ENCODE measurements at places on chromosomes 7 and 10.

DNA sequence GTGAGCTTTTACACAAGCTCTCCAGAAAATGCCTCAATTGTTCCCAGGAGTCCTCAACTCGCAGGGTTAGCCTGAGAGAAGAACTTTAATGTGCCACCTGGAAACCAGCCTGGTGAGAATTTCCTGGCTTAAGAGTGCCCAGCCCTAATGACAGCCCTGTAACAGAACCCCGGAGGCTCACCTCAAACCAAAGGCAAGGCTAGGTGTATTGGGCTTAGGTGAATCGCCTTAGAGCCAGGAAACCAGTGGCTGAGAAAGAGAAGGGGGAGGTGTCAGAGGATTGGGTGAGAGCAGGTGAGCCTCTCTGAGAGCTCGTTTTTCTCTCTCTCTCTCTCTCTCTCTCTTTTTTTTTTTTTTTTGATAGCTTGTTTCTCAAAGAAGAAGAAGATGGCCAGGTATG lies 7.3 kb downstream of the OCM2 start:
- DNase-seq = no peak

DNA sequence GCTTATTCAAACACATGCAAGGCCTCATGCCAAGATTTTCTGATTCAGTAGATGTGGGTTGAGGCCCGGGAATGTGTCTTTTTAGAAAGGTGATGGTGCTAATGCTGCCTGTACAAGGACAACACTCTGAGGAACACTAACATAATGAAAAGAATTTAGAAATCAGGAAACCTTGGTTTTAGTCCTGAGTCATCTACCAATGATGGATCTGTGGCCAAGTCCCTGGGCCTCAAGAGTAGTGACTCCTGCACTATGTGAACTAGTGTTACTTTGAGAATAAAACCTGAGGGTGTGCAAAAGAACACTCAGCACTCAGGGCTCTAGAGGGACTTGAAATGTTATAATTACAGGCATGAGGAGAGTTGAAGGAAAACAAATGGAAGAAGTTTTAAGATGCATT lies 741.7 kb upstream of the GALNT17 start:
- no peak for DNase-seq

DNA sequence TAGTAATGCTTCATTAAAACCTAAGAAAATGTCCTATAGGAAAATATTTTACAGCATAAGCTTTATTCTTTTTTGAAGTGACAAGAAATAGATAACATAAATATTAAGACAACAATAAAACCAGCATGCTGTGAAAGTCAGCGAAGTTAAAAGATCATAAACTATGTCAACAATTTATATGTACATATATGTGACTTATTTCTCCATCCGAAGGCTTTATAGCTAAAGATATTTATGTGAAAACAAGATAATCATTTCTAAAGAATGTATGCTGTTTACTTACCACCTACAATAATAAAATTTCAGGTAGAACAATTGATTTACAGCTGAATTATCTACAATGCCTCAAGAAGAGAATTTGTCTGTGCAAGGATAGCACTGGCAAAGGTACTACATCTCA lies 283.4 kb downstream of the CRPPA start:
- DNase-seq = no peak

- DNase-seq = no peak
Measured at GRCh38 chr7:138282997-138283396, 177.1 kb upstream of the TRIM24 start.

GRCh38 chr7:43645699-43646226 lies 62.9 kb downstream of the STK17A start:
- DNase-seq = no peak

DNA sequence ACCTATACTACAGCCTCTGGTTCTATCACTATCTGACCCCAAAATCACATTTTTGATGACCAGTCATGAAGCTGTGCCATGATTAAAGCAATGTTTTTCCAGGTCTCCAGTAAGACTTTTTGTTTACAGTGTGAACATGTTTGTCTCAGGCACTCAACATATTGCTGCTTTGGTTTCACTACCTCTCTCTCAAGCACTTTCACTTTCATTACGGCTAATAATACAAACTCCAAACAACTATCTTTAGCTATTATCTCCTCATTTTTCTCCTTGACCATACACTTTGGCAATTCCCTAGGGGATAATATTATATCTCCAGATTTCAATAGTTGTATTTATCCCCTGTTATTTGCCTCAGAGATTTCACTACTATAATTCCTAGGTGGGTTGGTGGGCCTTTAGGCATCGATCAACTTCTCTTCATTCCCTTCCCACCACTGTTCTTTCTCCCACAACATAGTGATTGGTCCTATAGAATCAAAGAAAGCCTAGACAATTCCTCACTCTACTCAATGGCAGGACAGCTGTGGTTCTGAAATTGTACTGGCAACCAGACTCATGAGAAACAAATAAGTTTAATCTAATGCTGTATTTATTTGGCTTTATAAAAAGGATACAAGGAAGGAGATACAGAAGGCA lies 261.4 kb upstream of the ZWINT start:
- DNase-seq = no peak

GRCh38 chr10:102261196-102261595 lies 15.9 kb downstream of the GBF1 start:
- no peak for DNase-seq

DNA sequence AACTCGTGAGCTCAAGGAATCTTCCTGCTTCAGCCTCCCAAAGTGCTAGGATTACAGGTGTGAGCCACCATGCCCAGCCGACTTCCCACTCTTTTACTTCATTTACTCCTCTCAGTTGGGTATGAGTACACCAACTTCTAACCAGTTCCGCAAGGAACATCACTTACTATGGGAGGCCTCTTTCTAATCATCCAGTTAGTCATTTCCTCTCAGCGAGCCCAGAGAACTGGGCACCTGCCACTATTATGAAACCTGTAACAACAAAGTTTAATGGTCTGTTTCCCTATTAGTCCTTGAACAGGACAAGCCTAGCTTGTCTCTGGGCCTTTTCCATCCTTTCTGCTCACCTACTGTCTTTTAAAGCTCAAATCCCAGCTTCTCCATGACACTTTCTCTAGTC lies 88.8 kb downstream of the DNMBP start:
- DNase-seq = no peak

- DNase-seq = no peak
Measured at GRCh38 chr7:11343818-11344413, 370.2 kb downstream of the PHF14 start.

DNA sequence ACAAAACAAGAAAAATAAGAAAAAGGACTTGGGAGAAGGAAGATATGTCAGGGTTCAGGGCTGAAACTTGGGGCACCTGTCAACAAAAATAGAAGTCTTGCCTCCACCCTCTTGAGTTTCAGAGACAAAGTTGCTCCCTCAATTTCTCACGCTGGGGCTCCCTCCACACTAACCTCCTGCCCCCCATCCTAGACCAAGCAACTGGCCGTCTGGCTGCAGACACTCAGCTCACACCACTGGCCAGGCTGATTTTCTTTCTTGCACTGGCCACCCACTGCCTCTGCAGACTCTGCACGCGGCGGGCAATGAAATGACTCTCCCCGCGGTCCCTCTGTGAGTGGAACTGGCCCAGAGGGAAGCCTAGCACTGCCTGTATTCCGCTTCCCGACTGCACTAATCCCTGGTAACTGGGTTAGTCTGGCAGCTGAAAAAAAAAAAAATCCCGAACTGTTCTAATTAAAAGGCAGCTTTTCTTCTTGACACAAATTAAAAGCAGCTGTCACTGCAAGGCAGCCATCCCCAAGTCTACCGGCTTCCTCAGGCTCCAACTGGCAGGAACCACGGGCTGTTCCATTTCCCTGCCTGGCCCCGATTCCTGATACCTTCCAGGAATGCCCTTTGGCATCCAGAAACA lies 83.5 kb downstream of the SPDYE5 start:
- DNase-seq = no peak

DNA sequence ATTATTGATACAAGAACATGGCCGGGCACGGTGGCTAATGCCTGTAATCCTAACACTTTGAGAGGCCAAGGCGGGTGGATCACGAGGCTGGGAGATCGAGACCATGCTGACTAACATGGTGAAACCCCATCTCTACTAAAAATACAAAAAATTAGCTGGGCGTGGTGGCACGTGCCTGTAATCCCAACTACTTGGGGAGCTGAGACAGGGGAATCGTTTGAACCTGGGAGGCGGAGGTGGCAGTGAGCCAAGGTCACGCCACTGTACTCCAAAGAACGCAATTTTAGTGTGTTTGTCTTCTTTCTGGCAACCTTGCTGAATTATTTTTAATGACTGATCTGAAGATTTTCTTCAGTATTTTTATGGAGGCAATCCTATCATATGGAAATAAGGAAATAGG lies 46.2 kb downstream of the IDE start:
- DNase-seq = no peak

- no peak for DNase-seq
Measured at GRCh38 chr10:116633216-116633600, 12.5 kb downstream of the PNLIPRP2 start.

DNA sequence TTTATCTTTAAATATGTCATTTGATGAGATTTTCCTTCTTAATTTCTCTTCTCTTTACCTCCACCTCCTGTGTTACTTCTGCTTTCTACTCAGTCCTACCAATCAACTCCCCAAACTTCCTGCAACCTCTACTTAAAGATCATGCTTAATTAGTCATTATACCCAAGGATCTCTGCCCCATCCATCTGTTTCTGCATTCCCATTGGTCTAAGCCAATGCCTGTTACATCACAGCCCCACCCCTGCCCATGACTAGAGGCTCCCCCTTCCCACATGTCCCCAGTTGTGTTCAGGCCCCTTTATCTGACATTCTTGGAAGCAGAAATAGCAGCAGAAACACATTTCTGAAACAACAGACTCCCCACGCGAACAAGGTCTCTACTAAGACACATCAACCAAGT lies 319.1 kb upstream of the NFE2L3 start:
- no peak for DNase-seq

DNA sequence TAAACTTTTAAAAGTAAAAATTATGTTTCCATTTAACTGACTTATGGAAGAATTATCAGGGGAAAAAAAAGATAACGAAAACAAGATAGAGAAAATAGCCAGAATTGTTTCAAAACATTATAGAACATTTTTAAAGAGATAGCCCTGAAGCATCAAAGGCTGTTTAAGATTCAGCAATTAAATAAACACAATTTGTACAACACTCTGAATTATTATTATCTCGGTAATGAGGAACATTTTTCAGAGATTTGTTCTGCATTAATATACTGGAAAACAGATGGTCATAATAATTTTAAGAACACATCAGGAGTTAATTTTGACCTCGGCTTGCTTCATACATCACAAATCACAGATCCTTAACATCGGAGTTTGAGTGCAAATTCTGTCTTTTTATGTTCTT lies 643.8 kb downstream of the SORCS1 start:
- DNase-seq = no peak

- no peak for DNase-seq
Measured at GRCh38 chr10:106874604-106874889, 290.0 kb downstream of the SORCS1 start.

Measured in stimulated activated CD4-positive, alpha-beta T cell treated with anti-CD3 and anti-CD28 coated beads, Interleukin-1b, Interleukin-23, amount 100 ng/mL, for 1 hour (primary cell).